ENCODE measurements at places on chromosomes 3 and 15.
A peak's percentile ranks its signal among the peaks of the same experiment; 100 is the strongest.

DNA sequence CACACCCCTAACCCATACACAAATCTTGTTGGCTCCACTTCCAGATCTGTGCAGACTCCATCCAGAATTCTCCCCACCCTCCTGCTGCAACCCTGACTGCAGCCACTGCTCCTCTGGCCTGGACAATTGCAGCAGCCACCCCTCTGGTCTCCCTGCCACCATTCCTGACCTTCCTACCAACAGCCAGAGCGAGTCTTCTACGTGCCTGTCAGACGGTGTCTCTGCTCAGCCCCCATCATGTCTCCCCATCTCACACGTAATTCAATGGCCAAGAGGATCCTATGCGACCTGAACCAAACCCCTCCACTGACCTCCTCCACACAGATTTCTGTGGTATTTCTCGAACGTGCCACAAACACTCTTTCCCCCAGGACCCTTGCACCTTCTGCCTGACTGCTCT is 103.3 kb downstream of the TPRA1 start:
- DNase-seq, result no peak

- DNase-seq, result no peak
Observed at GRCh38 chr3:175144368-175144767, 285.2 kb downstream of the NAALADL2 start.

- no peak for DNase-seq
Observed at GRCh38 chr3:14725013-14725412, 50.1 kb downstream of the C3orf20 start.

GRCh38 chr3:196563721-196564225 is 4.6 kb downstream of the WDR53 start:
- no peak for DNase-seq

GRCh38 chr3:148584438-148584837 is 113.3 kb upstream of the AGTR1 start:
- DNase-seq, result no peak

- DNase-seq, result peak; percentile 71
Observed at GRCh38 chr15:55846116-55846707, 103.3 kb upstream of the PRTG start.

- no peak for DNase-seq
Observed at GRCh38 chr3:192727032-192727847, at the start of gene FGF12. FGF12 (minus strand) TSS chr3:192727541.

GRCh38 chr15:69265347-69265955 is 33.3 kb upstream of the PAQR5 start:
- DNase-seq, result peak; percentile 47

GRCh38 chr3:98901119-98901391 is 440 bp downstream of the DCBLD2 start:
- no peak for DNase-seq

DNA sequence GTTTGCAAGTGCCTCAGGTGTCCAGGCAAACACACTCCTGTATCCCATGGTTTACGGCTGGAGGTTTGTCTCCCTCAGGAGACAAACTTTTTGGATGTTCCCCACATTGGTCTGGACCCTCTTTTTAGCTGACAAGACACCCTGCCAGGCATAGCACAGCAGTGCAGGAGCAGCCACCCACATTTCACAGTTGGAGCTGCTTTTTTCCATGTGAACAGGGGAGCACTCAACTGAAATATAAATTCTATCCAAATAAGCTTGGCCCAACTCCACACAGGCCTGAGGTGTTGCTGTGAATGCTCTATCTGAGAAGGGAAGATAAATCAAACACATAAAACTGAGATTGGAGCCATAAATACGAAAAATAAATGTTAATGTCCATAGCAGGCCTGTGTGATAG is 501.3 kb upstream of the IL12A start:
- DNase-seq, result no peak

GRCh38 chr3:9397906-9398699 is 688 bp downstream of the SETD5 start:
- DNase-seq, result peak; percentile 38
